ENCODE measurements at places on chromosomes 5 and 9. TPM values are rescaled to one million over a fixed set of nuclear protein-coding genes. Genes with fewer than 3 reads are reported as not detected.
A peak's percentile ranks its signal among the peaks of the same experiment; 100 is the strongest.

DNA sequence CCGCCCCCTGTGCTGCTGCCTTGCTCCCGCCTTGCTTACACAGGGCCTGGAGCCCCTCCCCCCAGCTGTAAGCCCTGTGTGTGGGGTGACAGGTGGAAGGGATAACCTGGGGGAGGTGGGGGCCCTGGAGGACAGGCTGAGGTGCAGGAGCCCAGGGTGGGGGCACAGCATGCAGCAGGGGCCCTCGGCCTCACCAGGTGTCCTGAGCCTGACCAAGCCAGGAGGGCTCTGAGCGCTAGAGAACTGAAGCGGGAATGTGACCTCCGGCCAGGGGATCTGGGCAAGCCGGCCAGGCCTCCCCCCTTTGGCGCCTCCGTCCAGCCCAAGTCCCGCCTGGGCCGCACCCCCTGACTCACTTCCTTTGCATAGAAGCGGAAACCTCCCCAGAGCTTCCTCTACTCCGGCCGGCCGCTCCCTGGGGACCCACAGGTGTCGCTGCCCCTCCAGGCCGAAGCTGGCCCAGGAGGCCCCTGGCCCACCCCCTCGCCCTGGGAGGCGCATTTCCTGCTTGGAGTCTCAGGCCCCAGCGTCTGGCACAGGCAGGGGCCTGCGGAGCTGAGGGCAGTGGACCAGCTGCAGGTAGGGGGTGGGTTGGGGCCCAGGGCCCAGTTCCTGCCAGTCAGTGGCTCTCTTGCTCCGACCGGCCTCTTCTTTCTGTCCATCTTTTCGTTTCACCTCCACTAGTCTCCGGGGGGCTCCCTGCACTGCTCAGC lies at the start of gene TOR4A:
Gene TOR4A (plus strand): TSS at position 398 of the 713 bp plus-strand sequence. CDS start 964 bp downstream, outside the sequence.
- DNase-seq = peak; percentile 86

Gene CEL
- total RNA-seq = under 0.01 TPM

Gene TXNDC8
- not detected for total RNA-seq

- no peak for DNase-seq
Observed at GRCh38 chr5:103313056-103313455, 54.5 kb downstream of the MACIR start.

Gene FGD3
- total RNA-seq = not detected

Gene DHX29
- total RNA-seq = 35.6 TPM

Gene ZMAT2
- 44.7 TPM for total RNA-seq

- peak; percentile 29 for DNase-seq
Observed at GRCh38 chr9:136728548-136729123, 14.1 kb downstream of the LCN10 start.

Measured in IMR-90 (cell line).